CD4-positive, alpha-beta memory T cell (primary cell): ENCODE measurements at places on chromosomes 16 and 17.

GRCh38 chr17:15122857-15123256 lies 142.3 kb downstream of the PMP22 start:
- H3K27me3 ChIP-seq = no peaks in the 10 kb centered on the region
- H3K36me3 ChIP-seq = no peaks in the 10 kb centered on the region
- no peaks in the 10 kb centered on the region for H3K4me1 ChIP-seq
- no peak overlapping the region for H3K27ac ChIP-seq
- DNase-seq = no peak
- H3K4me3 ChIP-seq = no peak overlapping the region

DNA sequence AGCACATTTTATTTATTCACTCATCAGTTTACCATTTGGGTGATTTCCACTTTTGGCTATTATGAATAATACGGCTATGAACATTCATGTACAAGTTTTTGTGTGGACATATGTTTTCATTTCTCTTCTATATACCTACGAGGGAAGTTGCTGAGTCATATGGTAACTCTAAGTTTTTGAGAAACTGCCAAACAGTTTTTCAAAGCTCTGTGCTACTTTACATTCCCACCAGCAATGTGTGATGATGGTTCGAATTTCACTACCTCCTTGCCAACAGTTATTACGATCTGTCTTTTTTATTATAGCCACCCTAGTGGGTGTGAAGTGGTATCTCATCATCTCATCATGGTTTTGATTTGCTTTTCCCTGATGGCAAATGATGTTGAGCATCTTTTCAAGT lies 63.7 kb upstream of the MRTFB start:
- H3K27ac ChIP-seq = no peak overlapping the region
- no peaks in the 10 kb centered on the region for H3K4me1 ChIP-seq
- no peak for DNase-seq
- no peaks in the 10 kb centered on the region for H3K27me3 ChIP-seq
- H3K36me3 ChIP-seq = no peaks in the 10 kb centered on the region
- no peak overlapping the region for H3K4me3 ChIP-seq

GRCh38 chr17:75125984-75126383 lies 5.6 kb downstream of the NT5C start:
- peaks cover 42% of the 10 kb centered on the region for H3K4me1 ChIP-seq
- no peak overlapping the region for H3K27ac ChIP-seq
- no peak overlapping the region for H3K4me3 ChIP-seq
- no peaks in the 10 kb centered on the region for H3K27me3 ChIP-seq
- H3K36me3 ChIP-seq = peaks cover 7% of the 10 kb centered on the region
- DNase-seq = no peak

- H3K27me3 ChIP-seq = peaks cover 11% of the 10 kb centered on the region
- no peaks in the 10 kb centered on the region for H3K36me3 ChIP-seq
- H3K4me1 ChIP-seq = peaks cover 10% of the 10 kb centered on the region
- no peak overlapping the region for H3K27ac ChIP-seq
- peak overlapping the region; percentile 41 for H3K4me3 ChIP-seq
Measured at GRCh38 chr17:47252766-47253512, 688 bp upstream of the ITGB3 start.

- H3K27me3 ChIP-seq = no peaks in the 10 kb centered on the region
- H3K4me3 ChIP-seq = peak within 1 kb of the TSS; percentile 65
- H3K4me1 ChIP-seq = peaks cover 25% of the 10 kb centered on the region
- no peaks in the 10 kb centered on the region for H3K36me3 ChIP-seq
- no peak for DNase-seq
Measured at GRCh38 chr17:45132320-45132571, at the start of gene PLCD3. Gene PLCD3, minus strand, starts transcription at chr17:45132515. Its CDS starts 105 bp downstream, at chr17:45132410.

DNA sequence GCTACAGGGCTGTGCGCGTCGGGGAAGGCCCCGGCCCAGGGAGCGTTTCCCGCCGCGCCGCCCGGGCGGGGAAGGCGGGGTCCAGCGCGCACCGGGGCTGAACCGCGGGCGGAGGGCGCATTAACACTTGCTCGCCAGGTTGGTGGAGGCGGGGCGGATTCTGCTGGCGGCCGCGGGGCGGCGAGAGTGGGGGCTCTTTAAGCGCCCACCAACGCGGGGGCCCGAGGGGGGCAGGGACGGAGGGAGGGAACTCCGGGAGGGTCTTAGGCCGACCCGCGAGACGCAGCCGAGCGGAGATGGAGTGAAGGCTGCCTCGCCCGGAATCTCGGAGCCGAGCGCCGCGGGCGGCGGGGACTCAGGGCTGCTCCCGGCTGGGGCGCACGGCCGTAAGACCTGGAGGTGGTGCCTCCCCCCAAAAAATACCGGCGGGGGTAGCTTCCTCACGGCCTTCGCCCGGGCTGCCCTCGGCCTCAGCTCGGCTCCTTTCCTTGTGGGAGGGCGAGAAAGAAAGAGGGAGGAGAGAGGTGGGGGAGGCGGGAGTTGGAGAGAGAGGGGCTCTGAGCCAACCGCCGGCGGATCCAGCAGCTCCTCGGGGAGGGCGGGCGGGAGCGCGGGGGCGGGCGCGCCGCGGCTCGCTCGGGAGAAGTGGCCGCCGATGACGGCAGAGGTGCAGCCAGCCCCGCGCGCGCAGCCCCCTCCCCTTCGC lies 415 bp upstream of the FOXF1 start:
- H3K36me3 ChIP-seq = no peaks in the 10 kb centered on the region
- H3K27ac ChIP-seq = no peak overlapping the region
- no peak for DNase-seq
- H3K4me3 ChIP-seq = no peak overlapping the region
- H3K27me3 ChIP-seq = peaks cover 18% of the 10 kb centered on the region

DNA sequence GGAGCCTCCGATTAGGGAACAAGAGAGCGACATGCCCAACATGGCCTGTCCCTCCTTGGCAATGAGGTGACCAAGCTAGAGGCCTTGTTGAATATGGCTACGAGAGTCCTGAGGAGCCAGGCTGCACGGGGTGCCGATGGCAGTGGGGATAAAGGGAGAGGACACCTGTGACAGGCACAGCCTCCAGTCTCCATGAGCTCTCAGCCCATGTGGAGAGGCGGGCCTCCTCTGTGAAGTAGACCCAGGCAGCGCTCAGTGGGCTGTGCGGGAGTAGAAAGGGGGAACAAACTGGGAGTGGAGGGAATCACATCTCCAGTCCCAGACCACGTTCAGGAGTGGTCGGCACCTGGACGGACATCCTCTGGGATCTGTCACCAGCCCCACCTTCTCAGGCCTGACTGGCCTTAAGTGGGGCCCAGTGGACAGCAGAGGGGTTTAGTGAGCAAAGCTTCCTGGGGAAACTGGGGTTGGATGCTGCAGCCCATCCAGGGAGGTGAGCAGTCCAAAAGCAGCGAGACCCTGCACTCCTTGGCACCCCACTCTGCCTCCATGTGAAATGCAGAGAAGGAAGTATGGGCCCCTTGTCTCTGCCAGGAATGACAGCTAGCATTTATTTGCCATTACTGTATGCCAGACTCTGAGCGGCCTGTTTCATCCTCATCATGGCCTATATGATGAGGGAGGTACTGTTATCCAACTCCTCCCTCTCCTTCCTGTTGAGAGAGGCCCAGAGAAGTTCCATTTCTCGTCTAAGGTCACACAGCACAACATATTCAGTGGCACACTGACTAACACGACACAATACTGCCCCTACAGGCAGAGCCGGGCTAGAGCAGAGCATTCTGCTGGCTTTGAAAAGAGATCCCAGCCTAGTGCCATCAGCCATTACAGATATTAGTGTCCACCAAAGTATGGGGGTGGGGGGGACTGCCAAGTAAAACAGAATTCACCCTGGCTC lies 4.5 kb upstream of the TMEM92 start:
- no peaks in the 10 kb centered on the region for H3K36me3 ChIP-seq
- H3K27ac ChIP-seq = no peak overlapping the region
- peak; percentile 53 for DNase-seq
- H3K4me1 ChIP-seq = peaks cover 4% of the 10 kb centered on the region
- no peak overlapping the region for H3K4me3 ChIP-seq

- DNase-seq = no peak
- H3K36me3 ChIP-seq = no peaks in the 10 kb centered on the region
- peaks cover 6% of the 10 kb centered on the region for H3K27me3 ChIP-seq
- H3K27ac ChIP-seq = no peak overlapping the region
- H3K4me1 ChIP-seq = no peaks in the 10 kb centered on the region
- H3K4me3 ChIP-seq = no peak overlapping the region
Measured at GRCh38 chr17:49111934-49112333, 20.6 kb upstream of the B4GALNT2 start.

GRCh38 chr16:29668267-29668666 lies 5.2 kb downstream of the SPN start:
- H3K27ac ChIP-seq = no peak overlapping the region
- no peak for DNase-seq
- no peaks in the 10 kb centered on the region for H3K27me3 ChIP-seq
- no peak overlapping the region for H3K4me3 ChIP-seq
- peaks cover 47% of the 10 kb centered on the region for H3K4me1 ChIP-seq
- peaks cover 10% of the 10 kb centered on the region for H3K36me3 ChIP-seq

DNA sequence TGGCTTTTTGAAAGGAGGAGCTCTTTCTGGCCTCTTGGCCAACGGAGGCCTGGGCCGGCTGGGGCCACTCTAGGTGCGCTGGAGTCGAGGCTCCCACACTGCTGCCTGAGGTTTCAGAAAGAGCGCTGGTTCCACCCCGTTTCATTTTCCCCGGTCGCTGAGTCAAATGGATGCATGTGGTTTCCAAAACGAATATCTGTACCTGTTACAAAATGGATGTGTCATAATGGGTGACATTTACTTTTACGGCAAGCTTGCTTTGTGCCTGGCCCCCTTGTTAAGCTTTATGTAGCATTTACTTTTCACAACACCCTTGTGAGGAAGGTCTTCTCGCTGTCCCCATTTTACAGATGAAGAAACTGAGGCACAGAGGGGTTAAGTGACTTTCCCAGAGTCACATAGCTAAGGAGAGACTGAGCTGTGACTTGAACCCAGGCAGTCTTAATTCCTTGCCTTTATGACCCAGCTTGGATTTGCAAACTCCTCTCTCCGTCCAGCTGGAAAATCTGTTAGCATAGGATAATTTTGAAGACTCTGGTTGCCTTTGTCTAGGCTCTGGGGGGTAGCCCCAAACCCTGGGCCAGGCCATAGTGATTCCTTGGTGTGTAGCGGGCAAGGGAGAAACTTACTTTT lies 10.6 kb downstream of the KSR1 start:
- H3K36me3 ChIP-seq = no peaks in the 10 kb centered on the region
- peak; percentile 30 for DNase-seq

GRCh38 chr17:78105551-78105950 lies 23.0 kb downstream of the TMC6 start:
- H3K27ac ChIP-seq = no peak overlapping the region
- peaks cover 2% of the 10 kb centered on the region for H3K4me1 ChIP-seq
- no peak for DNase-seq
- no peaks in the 10 kb centered on the region for H3K27me3 ChIP-seq

GRCh38 chr16:74742051-74742481 lies 32.6 kb downstream of the FA2H start:
- H3K4me3 ChIP-seq = no peak overlapping the region
- H3K27me3 ChIP-seq = no peaks in the 10 kb centered on the region
- H3K4me1 ChIP-seq = no peaks in the 10 kb centered on the region
- H3K36me3 ChIP-seq = no peaks in the 10 kb centered on the region
- no peak for DNase-seq

- H3K27ac ChIP-seq = no peak overlapping the region
- H3K36me3 ChIP-seq = no peaks in the 10 kb centered on the region
Measured at GRCh38 chr17:83009414-83010205, 69.8 kb upstream of the METRNL start.

GRCh38 chr16:14300705-14301168 lies 229.6 kb downstream of the MRTFB start:
- H3K36me3 ChIP-seq = no peaks in the 10 kb centered on the region
- no peak for DNase-seq

DNA sequence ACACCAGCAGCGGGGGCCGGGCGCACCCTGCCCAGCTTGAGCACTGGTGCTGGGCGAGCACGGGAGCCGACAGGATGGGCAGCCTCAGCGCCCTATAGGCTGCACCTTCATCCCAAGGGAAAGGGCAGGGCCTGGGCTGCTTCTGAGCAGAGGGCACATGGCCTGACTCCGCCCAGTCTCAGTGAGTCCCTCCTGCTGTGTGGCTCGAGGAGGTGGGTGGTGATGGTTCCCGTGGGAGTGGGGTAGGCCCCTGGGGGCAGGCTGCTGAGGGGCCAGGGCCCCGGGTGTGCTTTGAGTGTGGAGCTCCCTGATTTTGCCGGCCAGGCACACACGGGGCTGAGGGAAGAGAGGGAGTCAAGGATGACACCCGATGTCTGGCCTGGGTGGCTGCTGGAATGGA lies 37.9 kb downstream of the TSC2 start:
- no peak overlapping the region for H3K27ac ChIP-seq
- DNase-seq = no peak
- no peak overlapping the region for H3K4me3 ChIP-seq
- H3K4me1 ChIP-seq = no peaks in the 10 kb centered on the region

DNA sequence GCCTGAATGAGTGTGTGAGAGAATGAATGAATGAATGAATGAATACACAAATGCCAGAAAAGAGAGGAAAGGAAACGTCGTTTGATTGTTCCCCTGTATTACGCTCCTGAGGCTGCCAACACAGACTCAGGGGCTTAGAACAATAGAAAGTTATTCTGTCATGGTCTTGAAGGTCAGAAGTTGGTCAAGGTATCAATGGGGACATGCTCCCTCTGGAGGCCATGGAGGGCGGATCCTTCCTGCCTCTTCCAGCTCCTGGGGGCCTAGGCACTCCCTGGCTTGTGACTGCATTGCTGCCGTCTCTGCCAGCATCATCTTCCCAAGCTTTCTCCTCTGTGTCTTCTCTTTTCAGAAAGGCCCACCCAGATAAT lies 1.5 kb upstream of the SLC38A8 start:
- H3K4me3 ChIP-seq = no peak overlapping the region
- H3K27me3 ChIP-seq = no peaks in the 10 kb centered on the region
- H3K27ac ChIP-seq = no peak overlapping the region
- DNase-seq = no peak
- H3K4me1 ChIP-seq = no peaks in the 10 kb centered on the region

GRCh38 chr16:5875416-5875815 lies 777.8 kb upstream of the EEF2KMT start:
- H3K27ac ChIP-seq = no peak overlapping the region
- H3K4me1 ChIP-seq = no peaks in the 10 kb centered on the region
- H3K27me3 ChIP-seq = no peaks in the 10 kb centered on the region
- H3K4me3 ChIP-seq = no peak overlapping the region
- H3K36me3 ChIP-seq = no peaks in the 10 kb centered on the region

DNA sequence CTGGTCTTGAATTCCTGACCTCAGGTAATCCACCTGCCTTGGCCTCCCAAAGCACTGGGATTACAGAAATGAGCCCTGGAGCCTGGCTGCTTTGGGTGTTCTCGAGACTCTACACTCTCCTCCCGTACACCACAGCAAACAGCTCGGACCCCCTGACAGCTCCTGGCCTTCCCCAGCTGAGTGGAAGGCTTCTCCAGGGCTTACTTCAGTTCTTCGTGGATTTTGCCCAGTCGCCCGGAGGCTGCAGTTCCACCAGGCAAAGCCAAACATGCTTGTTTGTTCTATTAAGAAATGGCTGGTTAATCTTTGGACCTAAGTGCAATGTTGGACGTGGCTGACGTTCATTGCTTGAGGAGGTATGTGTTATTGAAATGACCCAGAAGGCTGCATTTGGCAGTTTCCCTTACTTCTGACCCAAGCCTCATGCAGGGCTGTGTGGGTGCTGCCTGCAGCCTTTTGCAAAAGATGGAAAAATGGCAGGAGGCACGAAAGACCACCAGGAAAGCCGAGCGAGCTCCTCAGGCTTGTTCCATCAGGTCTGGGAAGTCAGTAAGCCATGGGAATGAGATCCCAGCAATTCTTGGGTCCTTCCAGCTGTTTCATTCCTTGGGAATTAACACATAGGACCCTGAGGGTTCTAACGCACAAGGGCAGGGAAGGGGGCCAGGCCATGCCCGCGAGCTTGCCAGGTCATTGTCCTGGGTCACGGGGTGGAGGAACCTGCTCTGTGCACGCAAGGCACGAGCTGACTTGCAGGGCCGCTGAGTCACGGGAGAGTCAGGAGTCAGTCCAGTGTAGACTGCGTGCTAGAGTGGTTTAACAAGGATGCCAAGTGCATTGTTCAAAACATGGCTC lies 23.9 kb upstream of the KLHDC4 start:
- H3K27ac ChIP-seq = no peak overlapping the region
- H3K27me3 ChIP-seq = no peaks in the 10 kb centered on the region
- DNase-seq = no peak
- no peak overlapping the region for H3K4me3 ChIP-seq
- no peaks in the 10 kb centered on the region for H3K4me1 ChIP-seq
